GM04503 (cell line): ENCODE measurements at places on chromosomes 1 and 21.
A peak's percentile ranks its signal among the peaks of the same experiment; 100 is the strongest.

- DNase-seq: no peak
Measured at GRCh38 chr1:203422116-203422515, 53.5 kb upstream of the PRELP start.

- DNase-seq: no peak
Measured at GRCh38 chr1:152110860-152111514, 4.3 kb downstream of the TCHH start.

DNA sequence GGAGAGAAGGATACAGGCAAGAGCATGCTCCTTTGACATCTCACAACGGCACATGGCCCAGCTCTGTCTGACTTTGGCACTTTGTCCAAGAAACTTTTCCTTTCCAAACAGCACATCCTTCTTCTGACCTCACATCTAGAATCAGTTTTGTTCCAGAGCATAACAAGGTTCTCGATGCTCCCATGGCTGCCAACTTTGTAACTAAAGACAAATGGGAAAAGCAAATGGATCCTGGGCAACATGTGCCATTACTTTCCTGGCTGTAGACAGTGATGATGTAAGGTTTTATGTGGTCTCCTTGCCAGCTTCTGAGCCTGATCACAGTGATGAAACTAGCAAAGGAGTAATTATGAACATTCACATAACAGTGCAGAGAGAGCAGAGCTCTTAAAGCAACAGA, 171.8 kb upstream of the C1orf87 start:
- DNase-seq: no peak

- no peak for DNase-seq
Measured at GRCh38 chr1:174049514-174049913, 27.4 kb upstream of the RC3H1 start.

DNA sequence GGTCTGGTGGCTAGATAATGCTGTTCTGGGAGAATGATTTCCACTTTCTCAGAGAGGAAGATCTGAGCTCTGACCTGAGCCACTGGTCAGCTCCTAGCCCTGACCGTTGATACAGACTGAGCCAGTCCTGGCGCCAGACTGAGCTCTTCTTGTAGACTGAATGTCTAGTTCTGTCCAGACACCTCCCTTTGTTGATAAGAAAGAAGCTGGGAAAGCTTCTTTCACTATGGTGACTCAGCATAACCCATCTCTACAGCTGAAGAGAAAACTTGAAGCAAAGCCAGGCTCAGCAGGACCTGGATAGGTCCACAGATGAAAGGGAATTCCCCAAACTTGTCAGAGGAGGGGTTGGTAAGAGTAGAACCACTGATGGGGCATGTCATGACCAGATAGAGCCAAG, 9.9 kb upstream of the TRABD2B start:
- no peak for DNase-seq

- no peak for DNase-seq
Measured at GRCh38 chr1:2474933-2475371, 1.1 kb upstream of the PLCH2 start.

DNA sequence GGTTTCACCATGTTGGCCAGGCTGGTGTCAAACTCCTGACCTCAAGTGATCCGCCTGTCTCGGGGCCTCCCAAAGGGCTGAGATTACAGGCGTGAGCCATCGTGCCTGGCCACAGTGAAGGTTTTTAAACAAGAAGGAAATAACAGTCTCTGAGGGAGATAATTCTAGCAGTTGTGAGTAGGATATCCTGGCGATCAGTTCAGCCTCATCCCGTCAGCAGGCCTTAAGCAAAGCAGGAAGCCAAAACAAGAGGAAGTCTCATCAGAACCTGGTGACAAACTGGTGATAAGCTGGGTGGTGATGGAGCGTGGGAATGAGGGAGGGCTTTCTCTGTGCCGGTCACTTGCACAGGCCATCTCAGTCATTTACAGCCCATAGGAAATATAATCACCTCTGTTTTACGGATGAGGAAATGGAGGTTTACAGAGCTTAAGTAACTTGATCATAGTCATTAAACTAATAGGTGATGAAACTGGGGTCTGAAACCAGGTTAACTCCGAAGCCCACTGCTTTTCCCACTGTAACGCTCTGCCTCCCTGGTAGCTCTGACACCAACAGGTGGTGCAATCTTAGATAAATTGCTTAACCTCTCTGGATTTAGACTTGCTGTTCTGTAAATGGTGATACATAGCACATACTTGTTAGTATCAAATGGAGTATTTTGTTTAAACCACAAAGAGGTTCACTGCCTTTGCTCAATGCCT, 40.8 kb upstream of the A3GALT2 start:
- no peak for DNase-seq

GRCh38 chr1:8701794-8702471, 115.5 kb downstream of the RERE start:
- no peak for DNase-seq

DNA sequence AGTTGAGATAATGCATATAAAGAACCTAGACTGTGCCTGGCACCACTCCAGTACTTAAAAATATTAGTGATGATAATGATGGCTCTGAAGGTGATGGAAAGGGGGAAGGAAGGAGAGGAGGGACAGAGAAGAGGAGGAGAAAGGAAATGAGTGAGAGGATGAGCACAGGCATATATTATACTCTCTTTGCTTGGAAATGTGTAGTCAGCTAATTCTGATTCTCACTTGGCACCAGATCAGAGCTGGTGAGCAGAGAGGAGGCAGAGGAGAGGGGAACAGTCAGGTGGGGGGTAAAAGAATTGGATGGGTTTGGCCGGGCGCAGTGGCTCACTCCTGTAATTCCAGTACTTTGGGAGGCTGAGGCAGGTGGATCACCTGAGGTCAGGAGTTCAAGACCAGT, 24.3 kb upstream of the MYOC start:
- no peak for DNase-seq

DNA sequence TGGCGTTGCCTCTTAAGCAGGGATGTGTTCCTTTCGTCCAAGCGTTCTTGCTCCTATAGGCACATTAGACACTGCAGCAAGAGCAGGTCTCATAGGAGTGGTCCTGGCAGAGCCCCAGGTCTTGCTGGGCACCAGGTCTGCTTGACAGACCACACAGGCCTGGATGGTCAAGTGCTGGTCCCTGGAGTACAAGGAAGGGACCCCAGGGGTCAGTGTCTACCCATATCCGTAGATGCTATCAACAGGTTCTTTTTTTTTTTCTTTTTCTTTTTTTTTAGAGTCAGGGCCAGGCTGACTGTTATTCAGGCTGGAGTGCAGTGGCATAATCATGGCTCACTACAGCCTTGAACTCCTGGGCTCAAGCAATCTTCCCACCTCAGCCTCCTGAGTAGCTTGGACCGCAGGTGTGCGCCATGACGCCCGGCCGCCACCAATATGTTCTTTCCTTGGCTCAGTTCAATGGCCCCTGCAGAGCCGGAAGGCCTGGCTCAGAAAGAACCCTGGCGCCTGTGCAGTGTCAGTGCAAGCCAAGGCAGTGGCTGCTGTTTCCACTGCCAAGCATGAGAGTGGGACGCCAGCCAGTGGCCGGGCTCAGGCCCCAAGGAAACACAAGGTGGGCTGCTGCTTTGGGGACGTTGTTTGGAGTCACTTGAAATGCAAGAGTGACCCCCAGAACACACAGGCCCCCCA, 10.0 kb upstream of the TNFRSF8 start:
- DNase-seq: no peak

GRCh38 chr1:215899901-215900300, 332.8 kb downstream of the KCTD3 start:
- DNase-seq: no peak

- DNase-seq: no peak
Measured at GRCh38 chr1:186611156-186611555, 69.1 kb downstream of the PTGS2 start.

- peak; percentile 8 for DNase-seq
Measured at GRCh38 chr1:184242507-184242943, 144.3 kb upstream of the C1orf21 start.

- DNase-seq: no peak
Measured at GRCh38 chr1:41626146-41626545, 141.7 kb upstream of the EDN2 start.

DNA sequence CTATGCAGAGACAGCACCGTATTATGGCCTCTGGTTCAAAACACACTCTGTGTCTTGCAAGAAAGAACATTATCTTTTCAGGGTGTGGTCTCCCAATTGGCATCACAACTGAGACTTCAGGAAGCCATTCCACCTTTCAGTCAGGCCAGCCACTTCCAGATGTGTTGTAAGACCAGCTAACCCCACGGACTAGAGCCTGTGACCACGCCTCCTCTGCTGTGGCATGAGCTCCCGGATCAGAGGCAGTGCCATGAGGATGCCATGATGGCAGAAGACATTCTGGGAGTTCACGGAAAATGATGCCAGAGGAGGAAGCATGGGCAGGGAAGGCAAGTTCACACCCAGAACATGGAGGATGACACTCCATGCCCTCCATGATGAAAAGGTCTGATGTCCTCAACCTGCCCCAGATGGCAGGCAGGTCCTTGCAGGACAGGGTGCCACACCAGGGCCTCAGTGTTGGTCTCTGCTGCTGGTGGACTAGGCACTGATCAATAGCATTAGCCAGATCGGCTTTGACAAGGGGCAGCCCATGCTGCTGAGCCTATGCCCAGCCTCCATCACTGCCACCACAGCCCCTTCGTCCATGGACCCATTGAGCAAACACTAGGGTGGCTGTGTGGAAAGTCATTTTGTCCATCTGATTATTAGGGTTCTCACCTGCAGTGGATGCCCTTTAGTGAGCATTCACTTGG, 341.6 kb downstream of the MATN1 start:
- no peak for DNase-seq

DNA sequence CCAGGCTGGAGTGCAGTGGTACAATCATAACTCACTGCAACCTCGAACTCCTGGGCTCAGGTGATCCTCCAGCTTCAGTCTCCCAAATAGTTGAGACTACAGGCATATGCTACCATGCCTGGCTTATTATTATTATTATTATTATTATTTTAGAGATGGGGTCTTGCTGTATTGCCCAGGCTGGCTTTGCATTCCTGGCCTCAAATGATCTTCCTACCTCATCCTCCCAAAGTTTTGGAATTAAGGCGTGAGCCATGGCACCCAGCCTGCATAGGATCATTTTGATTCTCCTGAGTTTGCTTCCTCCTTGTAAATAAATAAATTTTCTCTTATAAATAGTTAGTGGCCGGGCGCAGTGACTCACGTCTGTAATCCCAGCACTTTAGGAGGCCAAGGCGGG, 6.2 kb downstream of the DDI2 start:
- no peak for DNase-seq

- peak; percentile 99 for DNase-seq
Measured at GRCh38 chr1:100622037-100622436, 84.1 kb downstream of the GPR88 start.

- DNase-seq: no peak
Measured at GRCh38 chr21:31599013-31599412, 60.5 kb upstream of the SOD1 start.

- no peak for DNase-seq
Measured at GRCh38 chr1:182993746-182994145, 29.5 kb upstream of the LAMC1 start.

- DNase-seq: no peak
Measured at GRCh38 chr1:235843461-235843961, 23.2 kb downstream of the LYST start.

DNA sequence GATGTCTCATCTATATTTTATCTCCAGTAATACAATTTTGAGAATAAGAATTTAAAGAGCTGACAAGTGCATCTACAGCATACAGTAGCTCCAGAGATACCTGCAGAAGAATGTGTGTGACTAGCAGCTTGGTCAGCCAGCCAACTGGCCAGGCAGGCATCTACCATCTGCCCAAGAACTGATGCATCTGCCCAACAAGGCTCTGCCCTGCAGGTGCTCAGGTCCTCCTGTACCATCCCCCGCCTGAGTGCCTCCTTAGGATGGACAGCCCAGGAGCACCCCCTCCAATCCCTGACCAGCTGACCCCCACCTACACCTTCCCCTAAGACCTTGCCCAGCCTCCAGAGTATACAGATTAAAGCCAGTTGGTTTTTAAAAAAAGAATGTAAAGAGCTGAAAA, 30.3 kb downstream of the TMEM69 start:
- no peak for DNase-seq

- no peak for DNase-seq
Measured at GRCh38 chr1:194698908-194699318, 1512.5 kb upstream of the B3GALT2 start.

DNA sequence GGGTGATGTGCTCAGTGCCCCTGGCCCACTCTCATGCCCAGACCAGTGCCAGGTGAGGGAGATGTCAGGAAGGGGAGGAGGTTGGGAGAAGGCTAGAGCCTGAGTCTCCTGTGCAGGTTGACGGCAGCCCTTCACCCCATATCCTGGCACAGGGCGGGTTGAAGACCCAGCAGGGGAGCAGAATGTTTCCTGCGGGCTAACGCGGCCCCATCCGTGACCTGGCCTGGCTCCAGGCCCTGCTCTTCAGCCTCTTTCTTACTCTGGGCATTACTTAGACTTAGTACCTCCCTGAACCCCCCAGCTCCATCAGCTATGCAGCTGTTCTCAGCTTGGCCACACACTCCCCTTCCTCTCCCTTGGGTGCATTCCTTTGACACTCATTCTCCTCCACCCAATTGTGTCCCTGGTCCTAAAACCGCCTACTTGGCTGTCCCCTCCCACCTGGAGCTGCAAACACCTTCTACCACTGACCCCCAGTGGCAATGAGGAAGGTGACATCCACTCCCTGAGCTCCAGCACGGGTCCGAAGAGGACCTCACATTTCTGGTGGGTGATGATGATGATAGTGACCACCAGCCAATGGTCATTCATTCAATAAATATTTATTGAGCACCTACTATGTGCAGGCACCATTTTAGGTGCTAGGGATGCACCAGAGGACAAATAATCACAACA, 179.0 kb downstream of the PTPRU start:
- no peak for DNase-seq

DNA sequence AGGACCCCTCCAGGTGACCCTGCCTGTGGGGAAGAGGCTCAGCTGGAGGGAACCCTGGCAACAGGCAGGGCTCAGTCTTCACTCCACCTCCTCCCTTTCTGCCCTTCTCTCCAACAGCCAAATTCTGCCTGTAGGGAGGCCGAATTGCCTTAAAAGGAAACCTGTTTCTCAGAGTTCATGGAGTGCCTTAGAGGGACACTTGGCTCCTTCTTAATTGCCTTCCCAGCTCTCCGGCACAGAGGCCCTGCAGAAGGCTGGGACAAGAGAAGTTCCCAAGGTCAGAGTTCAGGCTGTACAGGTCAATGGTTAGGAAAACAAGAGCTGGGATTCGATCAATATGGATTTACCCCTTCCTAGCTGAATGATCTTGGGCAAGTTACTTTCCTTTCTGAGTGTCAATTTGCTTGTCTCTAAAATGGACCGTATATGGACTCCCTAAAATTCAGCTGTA, 6.2 kb downstream of the CSRP1 start:
- no peak for DNase-seq

GRCh38 chr1:234597894-234598293, 12.1 kb downstream of the IRF2BP2 start:
- no peak for DNase-seq

DNA sequence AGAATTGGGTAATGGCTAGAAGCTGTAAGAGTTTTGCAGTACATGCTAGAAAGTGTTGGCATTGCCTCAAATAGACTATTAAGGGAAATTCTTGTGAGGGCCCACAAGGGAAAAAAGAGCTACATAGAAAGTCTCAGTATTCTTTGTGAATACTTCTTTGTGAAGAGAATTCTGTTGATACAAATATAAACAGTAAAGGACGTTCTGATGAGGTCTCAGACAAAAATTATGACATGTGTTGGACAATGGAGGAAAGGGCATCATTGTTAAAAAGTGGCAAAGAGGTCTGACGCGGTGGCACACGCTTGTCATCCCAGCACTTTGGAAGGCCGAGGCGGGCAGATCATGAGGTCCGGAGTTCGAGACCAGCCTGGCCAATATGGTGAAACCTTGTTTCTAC, 458.9 kb downstream of the NCAM2 start:
- no peak for DNase-seq
